ENCODE measurements at places on chromosomes 5 and 9.
A peak's percentile ranks its signal among the peaks of the same experiment; 100 is the strongest.

DNA sequence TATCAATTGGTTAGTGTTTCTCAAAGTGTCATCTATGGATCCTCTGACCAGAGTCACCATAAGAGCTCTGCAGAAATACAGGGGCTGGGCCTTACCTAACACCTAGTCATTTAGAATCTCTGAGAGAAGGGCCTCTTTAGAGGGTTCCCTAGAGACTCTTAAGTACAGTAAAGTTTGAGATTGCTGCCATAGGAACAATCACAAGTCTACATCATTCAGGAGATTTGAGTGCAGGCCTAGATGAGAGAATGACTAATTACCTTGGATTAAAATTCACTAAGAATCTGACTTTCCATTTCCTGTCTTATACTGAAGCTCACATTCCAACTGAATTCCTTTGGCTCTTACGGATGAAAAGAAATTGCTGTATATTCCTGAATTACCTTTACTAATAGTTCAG is 182.1 kb upstream of the PTGER4 start:
- no peak for DNase-seq

- peak; percentile 46 for DNase-seq
Observed at GRCh38 chr5:80481019-80481893, 6.6 kb upstream of the FAM151B start.

DNA sequence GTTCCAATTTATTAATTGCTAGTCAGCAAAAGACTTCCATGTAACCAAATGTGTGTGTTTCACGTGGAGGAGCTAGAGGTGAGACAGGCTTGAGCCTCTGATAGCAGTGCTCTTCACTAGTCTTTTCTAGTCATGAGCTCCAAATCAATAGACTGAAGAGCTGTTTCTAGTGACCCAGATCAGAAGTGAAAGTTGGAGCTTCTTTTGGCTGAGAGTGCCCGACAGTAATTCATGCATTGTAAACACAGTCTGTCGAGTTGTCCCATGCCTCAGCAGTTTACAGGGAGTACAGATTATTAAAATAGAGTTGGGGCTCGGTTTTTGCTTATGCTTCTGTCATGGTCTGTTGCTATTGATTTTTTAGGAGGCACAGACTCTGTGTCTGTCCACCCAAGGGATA is 793.1 kb downstream of the DTWD2 start:
- DNase-seq = no peak

DNA sequence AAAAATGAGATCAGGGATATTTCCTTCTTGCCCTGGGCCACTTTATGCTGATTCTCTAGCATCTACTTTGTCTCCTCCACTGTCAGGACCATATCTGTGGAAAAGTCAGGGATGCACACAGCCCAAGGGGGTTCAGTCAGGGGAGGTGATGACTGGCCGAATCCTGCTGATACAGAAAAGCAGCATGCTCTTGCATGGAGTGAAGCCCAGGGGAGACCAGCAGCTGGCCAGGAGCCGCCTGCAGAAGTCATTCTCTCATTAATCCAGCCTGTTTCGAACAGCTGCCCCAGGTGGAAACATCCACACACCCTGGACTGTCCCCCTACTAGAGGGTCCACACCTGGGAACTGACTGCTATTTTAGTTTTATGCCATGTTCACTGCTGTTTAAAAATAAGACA is 177.1 kb downstream of the ATP10B start:
- DNase-seq = no peak

DNA sequence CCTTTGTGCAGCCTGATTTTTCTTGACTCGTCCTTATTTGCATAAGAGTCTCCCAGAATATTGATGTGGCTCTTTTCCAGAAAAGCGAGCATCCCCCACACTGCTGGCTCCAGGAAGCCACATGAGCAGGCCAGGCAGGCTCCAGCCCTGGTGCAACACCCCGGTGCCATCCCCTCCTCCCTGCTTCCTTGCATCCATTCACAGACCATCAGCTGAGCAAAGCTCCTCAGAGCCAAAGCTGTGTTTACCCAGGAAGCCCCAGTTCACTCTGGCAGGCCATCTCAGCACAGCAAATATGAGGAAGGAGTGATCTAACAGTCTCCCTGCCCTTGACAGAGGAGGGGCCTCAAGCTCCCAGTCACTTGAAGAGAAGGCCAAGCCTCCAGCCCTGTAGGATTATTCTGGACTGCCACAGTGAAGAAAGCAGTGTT is 34.4 kb downstream of the INSYN2B start:
- DNase-seq = no peak

GRCh38 chr5:116959843-116960242 is 385.2 kb upstream of the SEMA6A start:
- no peak for DNase-seq

DNA sequence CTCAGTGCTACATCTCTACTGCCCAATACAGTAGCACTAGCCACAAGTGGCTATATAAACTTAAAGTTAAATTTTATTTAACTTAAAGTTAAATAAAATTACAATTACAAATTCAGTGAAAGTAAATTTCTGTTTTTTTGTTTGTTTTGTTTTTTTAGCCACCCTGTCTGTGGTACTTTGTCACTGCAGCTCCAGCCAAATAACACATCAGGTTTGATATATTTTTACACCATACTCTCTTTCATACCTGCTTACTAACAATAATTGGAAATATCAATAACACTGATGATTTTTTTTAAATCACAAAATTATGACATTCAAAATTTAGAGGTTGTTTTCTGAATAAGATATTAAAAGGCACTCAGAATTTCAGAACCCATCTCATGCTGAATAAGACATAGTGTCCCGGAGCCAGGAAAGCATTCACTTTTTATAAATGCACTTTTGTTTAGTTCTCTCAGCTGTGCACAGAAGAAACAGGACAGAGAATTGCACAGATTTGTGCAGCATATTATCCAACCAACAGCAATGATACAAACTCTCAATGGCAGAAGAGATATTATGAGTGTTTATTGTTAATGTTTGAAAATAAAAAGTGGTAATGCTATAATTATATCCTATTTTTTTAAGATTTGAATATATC is 92.6 kb downstream of the EDIL3 start:
- no peak for DNase-seq

DNA sequence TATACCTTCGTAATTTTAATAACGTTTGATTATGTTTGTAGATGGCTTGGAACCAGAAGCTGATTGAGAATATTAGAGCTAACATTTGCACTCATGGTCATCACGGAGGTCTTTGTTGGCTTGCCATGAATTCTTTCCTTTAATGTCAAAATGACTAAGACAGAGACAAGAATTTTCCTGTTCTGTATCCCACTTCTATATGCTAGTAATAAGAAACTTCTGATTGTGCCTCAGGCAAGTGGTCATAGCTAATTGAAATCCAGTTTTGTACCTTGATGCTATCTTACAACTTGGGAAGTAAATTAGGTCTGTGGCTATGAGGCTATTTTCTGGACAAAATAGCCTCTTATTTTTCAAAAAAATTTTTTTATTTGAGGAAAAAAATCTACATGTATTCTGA is 167.6 kb downstream of the RANBP17 start:
- DNase-seq = no peak

DNA sequence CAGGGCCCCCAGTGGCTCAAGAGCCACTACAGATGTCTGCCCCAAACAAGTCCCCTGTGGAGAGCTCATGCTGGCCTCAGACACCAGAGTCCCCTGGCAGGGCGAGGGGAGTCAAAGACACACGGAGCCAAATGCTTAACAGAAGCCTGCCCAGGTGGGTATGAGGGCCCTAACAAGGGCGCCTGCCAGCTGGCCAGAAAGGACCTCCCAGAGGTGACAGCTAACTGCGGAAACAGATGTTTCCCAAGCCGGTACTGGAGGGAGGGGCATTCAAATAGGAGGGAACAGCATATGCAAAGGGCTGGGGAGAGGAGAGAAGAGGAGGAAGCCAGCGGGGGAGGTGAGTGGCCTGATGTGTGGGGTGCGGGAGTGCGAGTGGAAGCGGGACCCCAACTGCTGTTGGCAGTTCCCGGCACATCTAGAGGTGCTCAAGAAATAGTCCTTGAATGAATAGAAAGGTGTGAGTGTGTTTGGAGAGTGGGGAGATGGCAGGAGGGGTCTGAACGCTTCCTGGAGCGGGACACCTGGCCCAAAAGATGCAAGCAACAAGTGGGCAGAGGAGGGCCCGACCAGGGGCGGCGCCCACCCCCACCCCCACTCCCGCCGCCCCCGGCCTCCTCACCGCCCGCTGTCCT is 824 bp downstream of the MXD3 start:
- DNase-seq = no peak

GRCh38 chr5:148931453-148932057 is 105.1 kb downstream of the ADRB2 start:
- no peak for DNase-seq

- DNase-seq = no peak
Observed at GRCh38 chr5:175828651-175829050, 42.7 kb upstream of the CPLX2 start.

DNA sequence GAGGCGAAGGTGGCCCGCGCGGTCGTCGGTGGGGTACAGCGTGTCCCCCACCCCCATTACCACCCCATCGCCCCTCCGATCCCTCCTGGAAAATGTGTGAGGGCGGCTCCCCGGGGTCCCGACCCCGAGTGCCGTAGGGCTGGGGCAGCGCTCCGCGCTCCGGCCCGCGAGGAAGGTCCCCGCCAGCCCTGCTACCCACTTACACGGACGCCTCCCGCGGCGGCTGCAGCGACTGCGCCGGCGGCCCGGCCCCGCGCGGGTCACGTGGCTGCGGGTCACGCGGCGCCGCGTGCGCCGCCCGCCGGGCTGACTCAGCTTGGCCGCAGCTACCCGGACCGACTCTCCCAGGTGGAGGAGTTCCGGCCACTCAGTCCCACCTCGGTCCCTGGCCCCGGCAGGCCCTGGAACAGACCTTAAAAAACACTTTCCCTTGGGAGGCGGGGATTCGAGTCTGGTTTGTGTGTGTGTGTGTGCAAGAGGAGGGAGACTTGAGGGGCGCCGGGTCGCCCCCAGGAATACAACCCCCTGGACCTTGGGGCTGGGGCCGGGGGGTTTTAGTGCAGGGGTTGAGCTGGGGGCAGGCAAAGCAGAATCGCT is at the start of gene GNPDA1:
TSS of gene GNPDA1 (minus strand) at position 236 of the 597 bp plus-strand sequence. CDS start 992 bp downstream, outside the sequence.
- peak; percentile 65 for DNase-seq

- DNase-seq = no peak
Observed at GRCh38 chr5:134427540-134428041, 15.9 kb upstream of the CDKN2AIPNL start.

DNA sequence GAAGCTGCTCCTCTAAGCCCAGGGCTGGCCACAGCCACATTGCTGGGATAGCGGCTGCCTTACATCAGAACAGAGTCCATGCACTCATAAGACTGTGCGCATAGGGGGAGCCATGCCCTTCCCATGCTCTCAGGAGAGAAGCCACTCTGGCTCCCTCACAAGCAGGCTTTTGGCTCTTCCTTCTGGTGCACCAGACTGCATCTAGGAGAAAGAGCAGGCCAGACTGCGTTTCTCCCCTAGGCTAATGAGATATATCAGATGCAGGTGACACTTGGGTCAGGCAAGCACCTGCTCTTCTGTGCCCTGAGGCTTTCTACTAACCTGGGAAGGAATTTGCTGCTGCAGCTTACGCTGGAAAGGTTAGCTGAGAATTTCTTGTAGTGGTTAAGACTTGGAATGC is 43.2 kb upstream of the BRINP1 start:
- no peak for DNase-seq

DNA sequence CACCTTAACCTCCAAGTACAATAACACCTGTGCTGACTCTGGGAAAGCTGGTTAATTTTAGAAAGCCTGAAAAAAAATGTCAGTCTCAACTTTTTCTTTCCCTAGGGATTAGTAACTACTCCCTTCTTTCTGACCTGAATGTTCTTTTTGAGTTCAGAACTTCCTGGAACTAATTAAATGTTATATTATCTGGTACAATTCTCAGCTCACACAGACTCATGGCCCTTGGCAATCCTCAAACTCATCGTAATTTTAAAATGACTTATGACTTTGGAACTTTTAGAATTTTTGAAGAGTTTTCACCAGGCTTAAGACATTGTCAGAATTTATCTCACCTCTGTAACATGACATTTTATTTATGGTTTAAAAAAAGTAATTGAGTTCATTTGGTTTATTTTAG is 315.0 kb downstream of the FER start:
- DNase-seq = no peak

DNA sequence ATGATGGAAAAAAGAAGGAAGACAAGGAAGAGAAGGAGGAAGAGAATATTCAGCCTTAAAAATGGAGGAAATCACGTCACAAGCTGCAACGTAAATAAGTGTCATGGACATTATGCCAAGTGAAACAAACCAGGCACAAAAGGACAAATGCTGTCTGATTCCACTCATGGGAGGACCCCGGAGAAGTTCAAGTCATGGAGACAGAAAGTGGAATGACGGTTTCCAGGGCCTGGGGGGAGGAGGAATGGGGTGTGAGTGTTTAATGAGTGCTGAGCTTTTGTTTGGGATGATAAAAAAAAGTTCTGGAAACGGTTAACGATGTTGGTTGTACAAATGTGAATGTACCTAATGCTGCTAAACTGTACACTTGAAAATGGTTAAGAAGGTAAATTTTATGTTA is 439.5 kb downstream of the GADD45G start:
- DNase-seq = no peak

GRCh38 chr5:159133041-159133741 is 33.5 kb upstream of the EBF1 start:
- peak; percentile 49 for DNase-seq
